ENCODE measurements at places on chromosomes 7 and 10.

GRCh38 chr7:139058943-139059342, 23.1 kb upstream of the ZC3HAV1L start:
- no peak for DNase-seq

DNA sequence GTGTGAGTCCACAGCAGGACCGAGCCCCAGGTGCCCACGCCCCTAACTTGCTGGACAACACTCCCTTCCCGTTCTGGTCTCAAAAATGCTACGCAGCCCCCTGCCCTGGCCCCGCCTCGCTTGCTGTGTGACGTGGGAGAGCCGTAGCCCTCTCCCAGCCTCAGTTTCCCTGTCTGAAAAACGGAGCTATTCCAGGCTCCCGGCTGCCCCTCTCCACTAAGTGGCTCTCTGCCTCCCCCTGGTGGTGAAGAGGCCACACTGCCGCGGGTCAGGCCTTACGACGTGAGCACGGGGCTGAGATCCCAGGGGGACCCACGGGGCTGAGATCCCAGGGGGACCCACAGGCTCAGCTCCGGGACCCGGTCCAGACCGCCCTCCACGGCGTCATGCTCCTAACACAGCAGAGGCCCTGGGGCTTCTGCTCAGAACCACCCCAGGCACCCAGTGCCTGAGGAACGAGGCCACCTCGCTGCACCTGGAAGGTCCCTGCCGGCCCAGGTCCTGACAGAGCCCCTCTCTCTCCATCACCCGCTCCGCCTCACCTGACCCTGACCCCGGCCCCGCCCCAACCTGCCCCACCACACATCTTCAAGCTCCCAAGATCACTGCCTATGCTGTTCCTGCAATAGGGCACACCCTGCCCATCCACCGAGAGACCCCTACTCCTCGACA, 26.7 kb downstream of the MICALL2 start:
- DNase-seq = peak; percentile 79

DNA sequence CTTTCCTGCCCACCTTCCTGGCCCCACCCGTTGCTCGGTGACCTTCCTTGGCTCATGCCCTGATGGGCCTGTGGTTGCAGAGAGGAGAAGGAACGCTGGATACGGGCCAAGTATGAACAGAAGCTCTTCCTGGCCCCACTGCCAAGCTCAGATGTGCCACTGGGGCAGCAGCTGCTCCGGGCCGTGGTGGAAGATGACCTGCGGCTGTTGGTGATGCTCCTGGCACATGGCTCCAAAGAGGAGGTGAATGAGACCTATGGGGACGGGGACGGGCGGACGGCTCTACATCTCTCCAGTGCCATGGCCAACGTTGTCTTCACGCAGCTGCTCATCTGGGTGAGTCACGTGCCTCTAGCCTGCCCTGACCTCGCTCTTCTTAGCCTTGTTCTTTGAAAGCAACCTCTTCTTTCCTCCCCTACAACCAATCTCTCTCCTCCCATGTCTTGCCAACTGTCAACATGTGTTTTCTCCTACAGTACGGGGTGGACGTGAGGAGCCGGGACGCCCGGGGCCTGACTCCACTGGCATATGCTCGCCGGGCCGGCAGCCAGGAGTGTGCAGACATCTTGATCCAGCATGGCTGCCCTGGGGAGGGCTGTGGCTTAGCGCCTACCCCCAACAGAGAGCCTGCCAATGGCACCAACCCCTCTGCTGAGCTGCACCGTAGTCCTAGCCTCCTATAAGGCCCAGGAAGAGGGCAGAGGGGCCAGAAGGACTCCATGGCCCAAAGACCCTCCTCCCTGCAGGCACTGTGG, 24.1 kb downstream of the GBX1 start:
- no peak for DNase-seq

- DNase-seq = no peak
Measured at GRCh38 chr10:60207894-60208293, 181.8 kb downstream of the ANK3 start.

DNA sequence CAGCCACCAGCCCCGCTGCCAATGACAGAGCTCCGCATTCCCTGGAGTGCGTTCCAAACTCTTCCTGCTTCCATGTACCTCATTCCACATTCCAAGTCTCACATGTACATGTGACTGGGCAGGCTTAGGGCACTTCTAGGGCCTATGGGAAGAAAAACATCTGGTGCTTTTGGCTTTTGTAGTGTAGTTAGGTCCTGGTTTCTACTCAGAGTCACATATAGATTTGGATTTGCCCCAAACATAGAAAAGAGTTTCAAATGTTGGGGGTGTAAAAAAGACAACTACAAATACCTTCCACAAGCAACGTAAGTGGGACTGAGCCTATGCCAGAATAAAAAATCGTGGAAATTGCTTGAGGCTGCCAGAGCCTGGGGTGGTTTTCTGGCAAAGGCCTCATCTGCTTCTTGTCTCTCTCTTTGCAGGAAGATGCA, 84.1 kb downstream of the ZNF467 start:
- no peak for DNase-seq

DNA sequence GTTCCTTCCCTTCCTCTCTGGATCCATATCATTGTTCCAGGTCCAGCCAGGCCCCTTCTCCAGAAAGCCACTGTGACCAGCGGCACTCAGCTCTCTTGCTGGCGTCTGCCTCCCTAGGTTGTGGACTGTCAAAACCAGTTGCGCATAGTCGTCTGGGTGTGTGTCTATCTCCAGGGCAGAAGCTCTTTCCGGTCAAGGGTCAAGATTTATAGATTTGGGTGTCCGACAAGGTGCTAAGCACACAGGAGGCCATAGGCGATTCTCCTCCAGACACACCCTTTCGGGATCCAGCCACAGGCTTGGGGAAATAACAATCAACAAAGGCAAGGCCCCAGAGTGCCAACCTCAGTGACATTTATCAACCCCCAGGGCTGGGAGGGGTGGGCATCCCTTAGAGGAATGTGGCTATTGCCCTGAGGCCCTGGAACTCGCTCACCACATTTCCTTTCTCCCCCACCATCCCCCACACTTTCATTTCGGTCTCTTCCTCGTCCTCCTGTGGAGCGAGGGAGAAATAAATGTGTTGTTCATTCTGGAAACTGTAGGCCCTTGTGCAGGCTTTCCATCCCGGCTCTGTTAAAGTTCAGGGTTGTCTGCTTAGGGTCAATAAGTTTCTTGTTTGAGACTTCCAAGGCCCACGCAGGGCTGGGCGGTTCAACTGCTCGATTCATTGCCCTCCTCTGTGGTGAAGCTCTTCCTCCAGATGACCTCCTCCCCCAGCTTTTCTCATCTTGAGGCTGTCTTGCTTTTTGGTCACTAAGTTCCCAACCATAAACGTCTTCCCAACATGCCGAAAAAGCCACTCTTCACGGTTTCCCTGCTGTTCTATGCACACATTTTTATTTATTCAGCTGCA, 57.9 kb downstream of the AFAP1L2 start:
- DNase-seq = no peak

DNA sequence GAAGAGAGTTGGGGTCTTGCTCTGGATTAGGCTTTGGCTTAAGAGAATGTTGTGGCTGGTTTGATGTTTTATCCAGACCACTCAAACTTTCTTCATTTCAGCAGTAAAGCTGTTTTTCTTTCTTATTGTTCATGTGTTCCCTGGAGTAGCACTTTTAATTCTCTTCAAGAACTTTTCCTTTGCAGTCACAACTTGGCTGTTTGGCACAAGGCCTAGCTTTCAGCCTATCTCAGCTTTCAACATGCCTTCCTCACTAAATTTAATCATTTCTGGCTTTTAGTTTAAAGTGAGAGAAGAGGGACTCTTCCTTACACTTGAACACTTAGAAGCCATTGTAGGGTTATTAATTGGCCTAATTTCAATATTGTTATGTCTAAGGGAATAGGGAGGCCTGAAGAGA, 18.1 kb downstream of the CCDC126 start:
- DNase-seq = no peak

GRCh38 chr7:69738396-69738951, 140.2 kb downstream of the AUTS2 start:
- no peak for DNase-seq

DNA sequence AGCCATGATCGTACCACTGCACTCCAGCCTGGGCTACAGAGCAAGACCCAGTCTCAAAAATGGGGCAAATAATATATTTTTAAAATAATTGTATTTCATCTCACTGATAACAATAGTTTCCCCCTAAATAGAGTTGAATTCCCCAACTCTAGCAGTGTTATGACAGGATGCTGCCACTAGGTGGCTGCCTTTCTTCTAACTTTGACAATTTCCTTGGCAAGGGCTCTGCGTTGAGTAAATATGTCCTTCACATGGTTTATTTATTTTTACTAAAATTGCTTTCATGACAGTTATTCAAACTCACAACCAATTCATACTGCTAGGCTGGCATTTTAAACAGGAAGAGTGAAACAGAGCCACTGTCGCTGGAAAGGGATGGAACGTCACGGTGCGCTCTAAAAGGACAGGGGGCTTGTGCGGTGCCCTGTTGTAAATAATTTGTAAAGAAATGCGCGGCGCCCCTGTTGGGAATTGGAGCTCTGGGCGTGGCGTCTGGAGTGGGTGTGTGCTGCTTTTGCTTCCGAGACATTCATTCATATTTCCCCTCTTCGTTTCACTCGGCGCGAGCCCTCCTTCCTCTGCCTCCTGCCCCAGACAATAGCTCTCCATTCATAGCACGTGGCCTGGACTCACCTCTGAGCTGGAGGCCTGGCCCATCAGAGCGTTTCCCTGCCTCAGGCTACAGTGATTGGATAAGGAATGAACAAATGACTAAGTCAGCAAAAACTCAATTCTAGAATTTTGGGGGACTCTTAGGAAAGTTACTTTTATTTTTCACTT, 20.5 kb upstream of the PITRM1 start:
- peak; percentile 42 for DNase-seq

- DNase-seq = no peak
Measured at GRCh38 chr7:157987906-157988305, 599.7 kb downstream of the PTPRN2 start.

GRCh38 chr10:25999295-25999981, 65.4 kb downstream of the MYO3A start:
- no peak for DNase-seq

- no peak for DNase-seq
Measured at GRCh38 chr10:51073453-51074237, 642 bp upstream of the PRKG1 start.

DNA sequence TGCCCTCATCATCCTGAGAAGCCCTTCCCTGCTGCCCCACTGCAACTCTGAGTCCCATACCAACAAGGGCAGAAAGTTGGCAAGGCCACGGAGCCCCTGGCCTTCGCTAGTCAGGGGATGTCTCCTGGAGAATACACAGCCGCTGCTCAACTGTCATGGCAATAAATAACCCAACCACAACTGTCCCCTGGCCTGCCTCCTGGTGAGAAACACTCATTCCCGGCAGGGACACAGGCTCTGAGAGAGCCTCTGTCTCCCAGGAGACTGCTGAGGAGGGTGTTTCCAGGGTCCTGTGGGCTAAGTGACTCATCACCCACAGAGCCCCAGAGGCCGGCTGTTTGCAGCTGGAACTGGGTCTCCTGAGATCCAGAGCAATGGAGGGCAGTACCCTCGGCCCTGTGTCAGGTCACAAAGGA, 354.1 kb downstream of the TNS3 start:
- no peak for DNase-seq
